Activated T-helper 1 cell treated with anti-CD3 and anti-CD28 coated beads, Interleukin-12 subunit alpha, Interleukin-12 subunit beta, Interleukin-2, Interleukin-4 antibody, amounts not matched to agents 30 ng/mL and 10 ng/mL and 1 ng/mL, durations not matched to agents 14 hours and 24 hours and 36 hours (primary cell): ENCODE measurements at places on chromosomes 7 and 10.

- DNase-seq: no peak
Observed at GRCh38 chr10:19043431-19043830, 5.2 kb upstream of the MALRD1 start.

GRCh38 chr10:34538281-34538829 lies 276.7 kb downstream of the PARD3 start:
- no peak for DNase-seq

DNA sequence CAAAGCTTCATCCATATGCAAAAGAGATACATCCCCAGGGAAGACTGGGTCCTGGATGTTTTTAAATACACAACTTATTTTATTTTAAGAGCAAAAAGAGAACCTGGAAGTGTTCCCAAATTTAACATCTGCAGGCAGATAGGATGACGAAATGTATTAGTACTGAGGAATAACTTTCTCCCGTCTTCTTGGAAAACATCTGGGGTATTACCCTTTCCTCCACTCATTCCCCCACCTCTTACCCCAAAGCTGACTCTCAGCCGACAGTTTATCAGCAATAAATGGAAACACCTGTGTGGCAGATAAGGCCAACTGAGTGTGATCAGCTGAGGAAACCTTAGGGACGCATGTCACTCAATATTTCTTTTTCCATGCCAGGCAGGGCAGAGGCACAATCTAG lies 435.6 kb upstream of the NPVF start:
- no peak for DNase-seq

- no peak for DNase-seq
Observed at GRCh38 chr7:123090456-123090855, 95.0 kb upstream of the TAS2R16 start.

GRCh38 chr10:72344932-72345331 lies 9.8 kb downstream of the DNAJB12 start:
- DNase-seq: no peak

DNA sequence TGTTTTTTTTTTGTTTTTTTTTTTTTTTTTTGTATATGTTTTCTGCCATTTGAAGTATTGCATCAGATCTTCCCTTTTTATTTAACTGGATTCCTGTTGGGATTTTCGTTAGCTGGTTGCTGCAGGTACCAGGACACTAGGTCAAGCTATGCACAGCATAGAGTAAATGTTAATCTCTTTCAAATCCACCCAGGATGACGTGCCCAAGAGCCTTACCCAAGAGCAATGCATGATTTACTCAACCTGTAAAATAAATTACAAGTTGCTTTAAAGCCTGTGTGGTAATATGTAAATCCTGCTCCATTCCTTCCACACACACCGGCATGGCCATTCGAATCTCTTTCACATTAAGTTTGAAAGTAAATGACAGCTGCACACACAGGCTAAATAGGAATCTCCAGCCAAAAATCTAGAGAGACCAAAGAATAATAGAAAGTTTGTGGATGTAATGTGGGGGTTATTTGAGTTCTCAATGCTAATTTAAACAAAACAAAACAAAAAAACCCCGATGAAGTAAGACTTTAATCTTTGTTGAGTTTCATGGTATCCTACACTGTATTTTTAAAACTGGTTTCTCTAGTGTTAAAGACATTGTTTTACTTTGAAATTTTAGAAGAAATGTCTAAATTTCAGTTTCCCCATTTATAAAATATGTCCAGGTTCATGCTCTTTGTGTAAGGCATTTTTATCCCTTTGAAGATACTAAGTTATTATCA lies 167.9 kb downstream of the FRMD4A start:
- no peak for DNase-seq

GRCh38 chr10:89894051-89894450 lies 192.7 kb downstream of the KIF20B start:
- DNase-seq: no peak

DNA sequence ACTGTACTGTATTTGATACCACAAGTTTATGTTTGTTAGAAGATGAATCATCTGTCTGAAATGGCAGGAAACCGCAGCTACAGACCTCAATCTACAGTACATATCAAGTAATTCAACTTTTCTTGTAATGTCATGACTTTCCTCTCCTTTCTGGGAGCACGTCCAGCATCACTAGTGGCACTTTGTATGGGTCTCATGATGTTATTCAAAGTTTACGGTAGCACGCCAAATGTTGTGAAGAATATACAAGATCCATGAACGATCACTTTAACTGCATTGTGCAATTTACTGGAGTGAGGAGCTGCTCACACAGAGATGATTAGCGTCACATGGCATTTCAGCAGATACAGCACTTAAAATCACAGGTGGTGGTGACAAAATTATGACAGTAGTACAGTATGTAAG lies 257.8 kb upstream of the GNAI1 start:
- DNase-seq: no peak

- no peak for DNase-seq
Observed at GRCh38 chr7:135414850-135415439, 95.0 kb downstream of the CNOT4 start.

DNA sequence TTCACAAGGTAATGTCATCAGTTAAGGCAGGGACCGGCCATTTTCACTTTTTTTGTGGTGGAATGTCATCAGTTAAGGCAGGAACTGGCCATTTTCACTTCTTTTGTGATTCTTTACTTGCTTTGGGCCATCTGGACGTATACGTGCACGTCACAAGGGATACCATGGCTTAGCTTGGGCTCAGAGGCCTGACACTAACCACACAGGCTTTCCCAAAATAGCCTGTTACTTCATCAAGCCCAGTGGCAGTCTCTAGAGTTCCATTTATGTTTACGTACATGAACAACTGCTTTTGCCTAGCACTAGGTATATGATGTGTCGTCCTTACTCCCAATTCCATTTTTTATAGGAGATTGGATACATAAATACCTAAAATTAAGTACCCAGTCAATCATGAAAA lies 237.9 kb downstream of the C7orf25 start:
- no peak for DNase-seq

DNA sequence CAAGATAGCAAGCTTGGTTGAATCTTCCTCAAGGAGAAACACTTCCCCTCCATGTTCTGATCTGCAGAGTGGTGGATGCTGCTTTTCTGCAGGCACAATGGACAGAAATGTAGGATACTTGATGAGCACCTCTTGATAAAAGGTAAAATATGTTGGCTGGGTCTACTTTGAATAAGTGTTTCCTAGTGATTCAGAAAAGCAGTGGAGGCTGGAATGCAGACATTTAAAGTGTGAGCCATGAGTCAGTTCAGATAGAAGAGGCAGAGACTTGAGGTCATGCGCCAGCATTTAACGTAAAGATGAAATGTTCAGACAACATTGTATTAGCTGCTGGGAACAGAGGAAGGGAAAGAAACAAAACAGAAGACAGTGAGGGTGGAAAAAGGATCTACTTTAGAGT lies 403.1 kb downstream of the ADRA2A start:
- no peak for DNase-seq

DNA sequence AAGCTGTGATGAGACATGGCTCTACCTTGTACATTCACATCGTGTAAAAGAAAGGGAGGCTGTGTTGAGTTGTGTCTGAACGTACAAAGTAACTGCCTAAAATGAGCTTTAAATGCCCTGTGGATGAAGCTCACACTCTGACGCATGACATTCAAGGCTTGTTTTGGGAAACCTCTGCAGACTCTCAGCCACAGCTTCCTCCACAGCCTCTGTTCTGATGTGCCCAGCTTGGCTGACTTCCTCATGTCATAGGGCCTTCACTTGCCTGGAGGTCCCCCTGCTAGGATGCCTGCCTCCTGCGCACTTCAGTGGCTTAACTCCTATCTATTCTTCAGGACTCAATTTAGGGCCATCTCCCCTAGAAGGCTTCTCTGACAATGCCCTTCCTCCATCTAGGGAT lies 230.0 kb upstream of the HABP2 start:
- DNase-seq: no peak

DNA sequence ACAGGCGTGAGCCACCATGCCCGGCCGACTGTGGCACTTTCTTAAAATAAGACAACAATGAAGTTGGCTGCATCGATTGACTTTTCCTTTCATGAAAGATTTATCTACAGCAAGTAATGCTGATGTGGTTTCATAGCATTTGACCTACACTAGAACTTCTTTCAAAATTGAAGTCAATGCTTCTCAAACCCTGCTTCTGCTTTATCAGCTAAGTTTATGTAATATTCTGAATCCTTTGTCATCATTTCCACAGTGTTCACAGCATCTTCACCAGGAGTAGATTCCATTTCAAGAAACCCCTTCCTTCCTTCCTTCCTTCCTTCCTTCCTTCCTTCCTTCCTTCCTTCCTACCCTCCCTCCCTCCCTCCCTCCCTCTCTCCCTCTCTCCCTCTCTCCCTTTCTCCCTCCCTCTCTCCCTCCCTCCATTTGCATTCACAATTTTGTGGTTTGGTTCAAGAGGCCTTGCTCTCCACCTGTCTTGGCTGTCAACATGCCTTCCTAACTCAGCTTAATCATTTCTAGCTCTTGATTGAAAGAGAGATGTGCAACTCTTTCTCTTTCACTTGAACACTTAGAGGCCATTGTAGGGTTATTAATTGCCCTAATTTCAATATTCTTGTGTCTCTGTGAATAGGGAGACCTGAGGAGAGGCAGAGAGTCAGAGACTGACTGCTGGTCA lies 52.1 kb downstream of the HDAC9 start:
- no peak for DNase-seq

GRCh38 chr10:103703941-103704919 lies 151.1 kb downstream of the SH3PXD2A start:
- no peak for DNase-seq

DNA sequence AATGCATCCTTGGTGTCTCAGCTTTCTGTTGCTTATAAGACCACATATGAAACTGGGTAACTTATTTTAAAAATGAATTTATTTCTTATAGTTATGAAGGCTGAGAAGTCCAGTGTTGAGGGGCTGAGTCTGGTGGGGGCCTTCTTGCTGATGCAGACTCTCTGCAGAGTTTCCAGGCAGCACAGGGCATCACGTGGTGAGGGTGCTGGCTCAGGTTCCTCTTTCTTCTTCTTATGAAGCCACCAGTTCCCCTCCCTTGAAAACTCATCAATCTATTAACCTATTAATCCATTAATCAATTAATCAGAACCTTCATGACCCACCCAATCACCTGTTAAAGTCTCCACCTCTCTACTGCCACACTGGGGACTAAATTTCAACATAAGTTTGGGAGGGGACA lies 595.6 kb upstream of the NRP1 start:
- no peak for DNase-seq

GRCh38 chr10:123831259-123831658 lies 60.3 kb downstream of the CPXM2 start:
- no peak for DNase-seq

GRCh38 chr10:71217266-71218045 lies 5.1 kb downstream of the UNC5B start:
- no peak for DNase-seq

DNA sequence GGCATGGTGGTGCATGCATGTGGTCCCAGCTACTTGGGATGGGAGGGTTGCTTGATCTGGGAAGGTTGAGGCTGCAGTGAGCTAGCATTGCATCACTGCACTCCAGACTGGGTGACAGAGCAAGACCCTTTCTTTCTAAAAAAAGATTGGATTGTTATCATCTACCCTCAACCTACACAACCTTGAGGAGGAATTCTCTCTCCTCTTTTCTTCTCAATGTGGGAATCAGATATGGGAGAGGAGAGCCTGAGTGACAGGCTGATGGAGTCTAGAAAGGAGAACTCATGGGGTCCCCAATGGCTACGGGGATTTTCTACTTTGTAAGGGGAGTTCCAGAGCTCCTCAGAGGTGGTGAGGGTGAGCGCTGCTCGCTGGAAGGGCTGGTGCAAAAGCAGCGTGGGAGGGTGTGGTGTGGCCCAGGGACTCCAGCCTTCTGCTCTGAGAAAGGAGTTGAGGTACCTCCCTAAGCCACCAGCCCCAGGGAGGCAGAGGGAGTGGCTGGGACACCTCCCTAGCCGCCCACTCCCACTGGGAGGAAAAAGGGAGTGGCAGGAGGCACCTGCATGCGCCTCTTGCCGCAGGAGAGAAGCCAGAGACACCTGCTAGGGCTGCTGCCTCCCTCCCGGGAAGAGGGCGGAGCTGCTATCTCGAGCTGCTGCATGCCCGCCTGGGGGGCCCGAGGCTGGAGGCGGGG lies 48.4 kb downstream of the GATA3 start:
- no peak for DNase-seq

DNA sequence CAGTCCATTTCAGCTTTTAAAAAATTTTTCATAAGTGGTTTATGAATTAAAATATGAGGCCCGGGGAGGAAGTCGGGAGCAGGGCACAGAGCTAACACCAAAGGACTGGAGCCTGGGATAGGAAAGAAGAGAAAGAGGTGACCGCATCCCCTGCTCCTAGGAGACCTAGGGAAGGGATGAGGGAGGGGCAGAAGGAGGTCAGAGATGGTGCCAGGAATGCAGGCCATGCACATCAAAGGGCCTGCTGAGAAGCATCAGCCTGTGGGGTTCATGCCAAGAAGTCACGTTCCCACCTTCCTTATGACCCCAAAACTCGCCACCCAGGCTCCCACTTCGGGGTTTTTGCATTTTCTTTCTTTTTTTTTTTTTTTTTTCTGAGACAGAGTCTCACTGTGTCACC lies 14.7 kb upstream of the TOMM7 start:
- no peak for DNase-seq

GRCh38 chr10:75408911-75409885 lies 7.6 kb upstream of the ZNF503 start:
- no peak for DNase-seq

DNA sequence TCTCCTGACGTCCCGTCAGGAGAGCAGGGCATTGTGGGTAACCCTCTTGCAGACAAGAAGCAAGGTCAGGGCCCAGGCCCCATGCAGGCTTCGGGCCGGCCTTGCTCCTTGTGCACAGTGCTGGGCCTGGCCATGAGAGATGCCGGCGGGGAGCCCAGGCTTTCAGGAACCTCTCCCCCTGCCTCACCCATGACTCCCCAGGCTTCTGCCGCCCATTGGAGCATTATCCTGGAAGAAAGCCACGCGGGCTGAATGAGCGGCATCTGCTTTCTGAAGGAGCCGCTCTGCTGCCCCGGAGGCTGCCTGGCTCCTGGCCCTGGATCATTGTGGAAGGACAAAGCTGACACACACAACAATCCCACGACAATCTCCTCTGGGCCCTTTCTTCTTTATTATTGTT lies 233.5 kb downstream of the TCF7L2 start:
- DNase-seq: no peak

DNA sequence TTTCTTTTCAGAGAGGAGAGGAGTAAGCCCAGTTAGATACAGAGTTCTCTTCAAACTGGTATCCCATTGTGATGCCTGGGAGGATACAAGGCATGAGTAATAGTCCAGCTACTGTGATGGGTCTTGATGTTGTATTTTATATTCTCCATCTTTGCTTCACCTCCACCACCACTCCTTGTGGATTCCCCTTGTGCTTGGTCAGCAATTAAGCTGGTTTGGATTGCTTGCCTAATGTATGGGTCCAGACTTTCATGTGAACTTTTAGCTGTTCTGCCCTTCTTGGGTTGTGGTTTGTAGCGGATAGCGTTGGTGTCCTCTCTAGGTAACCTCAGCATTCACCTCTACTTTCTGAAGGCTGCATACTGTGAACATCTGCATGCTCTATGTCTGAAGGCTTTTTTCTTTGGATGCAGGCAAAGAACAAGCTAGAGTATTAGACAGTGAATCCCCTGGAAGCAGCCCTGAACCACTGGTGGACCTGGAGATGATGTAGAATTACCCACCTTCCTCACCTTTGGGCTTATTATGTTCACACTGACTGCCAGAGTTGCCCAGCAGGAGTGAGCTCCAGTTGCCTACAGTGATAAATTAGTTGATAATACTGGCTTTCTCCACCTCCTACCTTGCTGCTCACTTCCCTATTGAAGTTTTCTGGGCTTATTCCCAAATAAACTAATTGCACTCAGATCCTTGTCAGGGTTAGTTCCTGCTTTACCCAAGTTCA lies 126.5 kb upstream of the MTPN start:
- DNase-seq: no peak

- no peak for DNase-seq
Observed at GRCh38 chr10:71968553-71969474, 4.6 kb downstream of the CHST3 start.
